ENCODE measurements at places on chromosomes 12 and 14. TPM values are rescaled to one million over a fixed set of nuclear protein-coding genes. Genes with fewer than 3 reads are reported as not detected.

GRCh38 chr14:77276295-77276935, 5.4 kb upstream of the NGB start:
- H3K36me3 ChIP-seq = no peaks in the 10 kb centered on the region
- H3K27ac ChIP-seq = no peak overlapping the region
- no peak for DNase-seq
- no peak overlapping the region for H3K4me3 ChIP-seq
- no peaks in the 10 kb centered on the region for H3K4me1 ChIP-seq

GRCh38 chr14:76531821-76532318, 155.9 kb downstream of the ESRRB start:
- DNase-seq = no peak
- no peak overlapping the region for H3K27ac ChIP-seq
- H3K4me3 ChIP-seq = no peak overlapping the region
- H3K27me3 ChIP-seq = no peaks in the 10 kb centered on the region

GRCh38 chr12:132284071-132284826, 45.1 kb downstream of the GALNT9 start:
- H3K36me3 ChIP-seq = no peaks in the 10 kb centered on the region
- no peaks in the 10 kb centered on the region for H3K4me1 ChIP-seq
- no peak overlapping the region for H3K27ac ChIP-seq

DNA sequence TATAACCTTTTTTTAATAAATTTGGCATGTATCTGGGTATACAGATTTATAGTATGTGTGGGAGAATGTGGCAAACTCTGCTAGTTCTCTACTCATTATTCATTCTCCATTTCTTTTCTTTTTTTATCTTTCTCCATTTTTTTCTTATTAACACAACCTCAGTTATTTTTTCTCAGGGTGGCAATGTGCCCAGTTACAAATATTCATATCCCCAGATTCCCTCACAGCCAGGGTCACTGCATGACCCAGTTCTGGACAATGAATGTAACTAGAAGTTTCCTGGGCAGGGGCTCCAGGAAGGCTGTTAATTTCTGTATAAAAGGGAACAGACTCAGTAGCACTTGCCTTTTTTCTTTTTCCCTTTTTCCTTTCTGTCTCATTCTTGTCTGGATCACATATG, 95.6 kb downstream of the VCPKMT start:
- no peak overlapping the region for H3K27ac ChIP-seq
- no peak for DNase-seq
- H3K4me1 ChIP-seq = no peaks in the 10 kb centered on the region
- H3K36me3 ChIP-seq = no peaks in the 10 kb centered on the region

- no peaks in the 10 kb centered on the region for H3K4me1 ChIP-seq
- no peaks in the 10 kb centered on the region for H3K27me3 ChIP-seq
- no peak overlapping the region for H3K4me3 ChIP-seq
Observed at GRCh38 chr12:57808351-57808750, 10.2 kb downstream of the AVIL start.

GRCh38 chr12:7439579-7440505, 4.1 kb downstream of the CD163L1 start:
- H3K27me3 ChIP-seq = peaks cover 24% of the 10 kb centered on the region
- H3K4me3 ChIP-seq = peak overlapping the region; percentile 36
- H3K4me1 ChIP-seq = no peaks in the 10 kb centered on the region
- no peak overlapping the region for H3K27ac ChIP-seq
- peak; percentile 76 for DNase-seq

Gene FOXN4
- 0.42 TPM for total RNA-seq

Gene LRIG3
- 10.7 TPM for total RNA-seq

Gene KRT71
- total RNA-seq = not detected

Gene LALBA
- not detected for total RNA-seq
